ENCODE measurements at places on chromosomes 13 and 19.

DNA sequence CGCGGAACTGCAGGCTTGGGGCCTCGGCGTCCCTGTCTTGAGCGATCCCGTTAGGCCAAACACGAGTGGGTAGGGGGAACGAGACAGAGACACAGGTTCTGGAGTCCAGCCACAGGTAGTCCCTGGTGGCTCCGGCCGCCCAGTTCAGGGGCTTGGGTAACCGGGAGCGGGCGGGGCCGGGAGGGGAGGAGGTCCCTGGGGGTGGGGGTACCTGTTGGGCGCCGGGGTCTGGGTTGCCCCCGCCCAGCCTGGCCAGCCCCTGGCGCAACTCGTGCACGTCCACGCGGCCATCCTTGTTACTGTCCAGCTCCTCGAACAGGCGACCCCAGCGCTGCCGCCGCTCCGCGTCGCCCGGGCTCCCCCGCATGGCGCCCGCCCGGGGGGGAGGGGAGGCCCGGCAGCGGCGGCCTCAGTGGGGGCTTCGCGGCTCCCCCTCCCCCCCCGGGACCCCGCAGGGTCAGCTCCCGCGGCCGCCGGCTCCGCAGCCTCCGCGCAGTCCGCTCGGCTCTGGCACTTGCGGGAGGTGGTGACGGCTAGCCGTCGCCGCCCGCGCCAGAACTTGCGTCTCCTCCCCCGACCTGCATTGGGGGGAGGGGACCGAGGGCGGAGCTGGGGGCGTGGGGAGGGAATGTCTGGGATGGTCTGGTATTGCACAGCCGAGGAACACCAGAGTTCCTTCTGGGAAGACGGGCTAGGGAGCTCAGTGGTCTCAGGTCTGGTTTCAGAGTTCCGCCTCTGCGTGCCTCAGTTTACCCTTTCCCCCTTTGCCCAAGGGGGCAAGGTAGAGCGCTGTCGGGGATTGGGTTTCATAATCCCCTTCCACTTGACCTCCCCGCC, at the start of gene SLC25A23:
TSS of gene SLC25A23 (minus strand) at position 531 of the 837 bp plus-strand sequence. CDS start at position 367, 164 bp downstream.
- no peak for DNase-seq

GRCh38 chr19:33442706-33443105, 69.2 kb downstream of the CEBPG start:
- DNase-seq: no peak

- no peak for DNase-seq
Measured at GRCh38 chr19:19743176-19743575, 10.3 kb upstream of the ZNF14 start.

- no peak for DNase-seq
Measured at GRCh38 chr13:22880741-22881720, 299.7 kb upstream of the SGCG start.

- DNase-seq: no peak
Measured at GRCh38 chr13:114099191-114099590, 33.2 kb downstream of the RASA3 start.

All from stimulated activated CD8-positive, alpha-beta memory T cell treated with anti-CD3 and anti-CD28 coated beads, Interleukin-4, amount 100 ng/mL, for 1 hour (primary cell).